ENCODE measurements at places on chromosomes 1 and 21.

- DNase-seq: no peak
These were observed 11.3 kb downstream of the NCSTN start for GRCh38 chr1:160354388-160354985.

GRCh38 chr1:172895050-172895460, 155.7 kb downstream of the TNFSF18 start:
- no peak for DNase-seq

GRCh38 chr1:1963570-1963969, 40.0 kb downstream of the CFAP74 start:
- no peak for DNase-seq

DNA sequence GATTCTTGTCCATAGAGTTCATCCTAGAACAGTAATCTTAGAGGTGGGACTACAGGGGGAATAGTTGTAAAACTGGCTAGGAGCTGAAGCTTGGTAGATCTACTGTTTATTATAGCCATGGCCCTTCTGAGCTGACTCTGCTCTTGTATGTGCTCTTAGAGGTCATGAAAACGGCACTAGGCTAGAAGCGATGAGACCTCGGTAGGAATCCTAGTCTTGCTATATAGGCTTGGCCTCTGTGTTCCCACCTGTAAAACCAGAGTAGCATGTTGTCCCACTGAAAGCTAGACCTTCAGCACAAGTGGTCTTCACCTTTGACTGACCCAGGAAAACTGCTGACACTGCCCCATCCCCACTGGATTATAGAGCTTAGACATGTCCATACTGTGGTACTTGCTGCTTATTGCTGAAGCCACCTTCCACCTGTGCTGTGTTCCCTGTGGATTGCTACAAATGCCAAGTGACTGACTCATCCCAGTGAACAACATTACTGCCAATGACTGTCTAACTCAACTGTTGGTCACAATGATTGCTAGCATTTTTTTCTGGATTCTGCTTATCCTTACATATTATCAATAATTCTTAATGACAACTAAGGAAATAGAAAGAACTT, 23.0 kb upstream of the PIGC start:
- DNase-seq: no peak

DNA sequence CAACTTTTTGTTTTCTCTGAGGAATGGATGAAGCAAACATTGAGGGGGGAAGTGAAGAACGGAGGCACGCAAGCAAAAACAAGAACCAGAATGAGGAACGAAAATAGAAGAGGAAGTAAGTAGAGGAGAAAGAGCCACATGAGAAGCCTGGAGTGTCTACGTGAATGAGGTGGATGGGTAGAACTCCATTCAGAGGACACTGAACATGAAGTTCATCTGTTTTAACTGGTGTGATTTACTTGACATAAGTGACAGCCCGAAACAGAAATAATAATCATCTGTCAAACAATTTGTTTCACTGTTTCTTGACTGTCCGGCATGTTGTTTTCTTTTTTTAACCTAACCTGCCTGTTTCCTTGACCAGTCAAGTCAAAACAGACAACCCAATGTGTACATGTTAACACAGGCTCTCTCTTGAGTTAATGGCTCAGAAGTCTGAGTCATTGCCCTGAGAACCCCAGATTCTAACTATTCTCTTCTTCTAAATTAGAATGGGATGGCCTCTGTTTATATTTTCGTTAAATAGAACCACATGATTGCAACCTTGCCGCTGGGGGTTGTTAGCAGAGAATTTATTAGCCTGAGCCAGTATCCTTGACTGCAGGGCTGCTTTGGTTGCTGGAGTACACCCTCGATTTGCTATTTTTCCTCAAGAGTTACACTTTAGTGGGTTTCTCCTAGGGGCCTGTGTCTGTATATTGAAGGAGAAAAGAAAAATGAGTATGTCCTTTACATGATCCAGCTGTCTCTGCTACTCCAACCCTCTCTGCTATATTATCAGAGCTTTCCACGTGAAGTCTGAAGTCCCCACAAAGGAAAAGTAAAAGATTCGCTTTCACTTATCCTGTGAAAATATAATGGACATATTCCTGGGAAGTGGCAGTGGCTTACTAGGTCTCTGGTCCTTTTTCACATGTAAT, 151.7 kb downstream of the ZC3H11B start:
- no peak for DNase-seq

- no peak for DNase-seq
These were observed 110.3 kb upstream of the ESRRG start for GRCh38 chr1:216833509-216833908.

- DNase-seq: no peak
These were observed 32.0 kb upstream of the FAM89A start for GRCh38 chr1:231072041-231072440.

DNA sequence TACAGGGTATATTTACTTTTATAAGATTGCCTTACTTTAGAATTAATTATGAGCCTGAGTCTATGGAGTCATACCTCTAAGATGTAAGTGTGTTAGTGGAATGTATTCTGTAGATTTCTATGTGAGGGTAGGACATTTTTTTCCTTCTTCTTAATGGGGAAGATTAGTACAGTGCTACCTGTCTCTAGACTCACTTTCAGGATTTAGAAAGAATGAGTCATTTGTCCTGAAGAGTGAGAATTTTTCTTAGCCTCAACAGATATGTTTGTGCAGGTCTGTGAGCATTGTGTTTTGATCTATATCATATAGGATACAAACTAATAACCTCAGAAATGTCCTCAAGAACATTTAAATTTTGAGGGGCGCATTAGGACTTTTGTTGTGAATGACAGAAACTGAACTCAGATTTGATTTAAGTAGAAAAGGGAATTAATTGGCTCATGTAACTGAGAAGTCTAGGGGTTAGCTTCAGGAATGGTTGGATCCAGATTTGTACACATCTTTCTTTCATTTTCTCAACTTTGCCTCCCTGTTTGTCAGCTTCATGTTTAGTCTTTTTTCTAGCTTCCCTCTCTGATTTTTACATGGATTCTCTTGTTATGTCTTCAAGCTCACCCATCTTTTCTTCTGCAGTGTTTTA, 45.3 kb downstream of the TTC3 start:
- DNase-seq: no peak

- DNase-seq: no peak
These were observed 52.4 kb downstream of the TMEM53 start for GRCh38 chr1:44621841-44622286.

DNA sequence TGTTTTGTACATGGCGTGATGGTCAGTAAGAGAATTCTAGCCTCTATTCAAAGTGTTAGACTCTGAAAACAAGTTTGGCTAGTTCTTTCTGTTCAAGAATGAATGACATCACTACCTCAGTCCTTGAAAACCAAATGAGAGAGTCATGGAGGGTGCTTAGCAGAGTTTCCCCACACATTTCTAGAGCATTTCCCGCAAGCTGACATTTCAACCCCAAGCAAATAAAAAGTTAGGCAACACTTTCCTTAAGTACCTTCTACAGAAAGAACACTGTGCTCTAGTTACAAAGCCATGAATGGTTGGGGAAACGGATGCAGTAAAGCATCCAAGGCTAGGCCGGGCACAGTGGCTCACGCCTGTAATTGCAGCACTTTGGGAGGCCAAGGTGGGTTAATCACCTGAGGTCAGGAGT, 47.9 kb upstream of the SLC44A3 start:
- peak; percentile 78 for DNase-seq

GRCh38 chr1:183841950-183842794, 37.3 kb downstream of the RGL1 start:
- DNase-seq: no peak
